Cardiac fibroblast (primary cell): ENCODE measurements at places on chromosomes 5 and 9.

DNA sequence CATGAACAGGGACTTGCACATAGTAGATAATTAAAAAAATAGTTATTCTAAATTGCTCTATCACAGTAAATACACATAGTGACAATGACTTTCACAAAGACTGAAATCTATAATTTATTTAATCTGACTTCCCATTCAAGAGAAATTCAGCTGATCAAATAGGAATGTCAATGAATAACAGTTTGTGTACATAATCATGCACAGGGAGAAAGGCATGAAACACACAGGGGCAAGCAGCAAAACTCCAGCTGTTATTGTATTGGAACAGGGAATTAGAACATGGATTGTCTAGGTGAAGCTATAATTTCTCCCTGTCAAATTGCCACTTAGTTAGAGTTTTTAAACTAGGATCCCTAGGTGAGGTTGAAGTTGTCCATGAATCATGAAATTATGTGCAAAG lies 99.9 kb downstream of the HCN1 start:
- DNase-seq, result no peak

DNA sequence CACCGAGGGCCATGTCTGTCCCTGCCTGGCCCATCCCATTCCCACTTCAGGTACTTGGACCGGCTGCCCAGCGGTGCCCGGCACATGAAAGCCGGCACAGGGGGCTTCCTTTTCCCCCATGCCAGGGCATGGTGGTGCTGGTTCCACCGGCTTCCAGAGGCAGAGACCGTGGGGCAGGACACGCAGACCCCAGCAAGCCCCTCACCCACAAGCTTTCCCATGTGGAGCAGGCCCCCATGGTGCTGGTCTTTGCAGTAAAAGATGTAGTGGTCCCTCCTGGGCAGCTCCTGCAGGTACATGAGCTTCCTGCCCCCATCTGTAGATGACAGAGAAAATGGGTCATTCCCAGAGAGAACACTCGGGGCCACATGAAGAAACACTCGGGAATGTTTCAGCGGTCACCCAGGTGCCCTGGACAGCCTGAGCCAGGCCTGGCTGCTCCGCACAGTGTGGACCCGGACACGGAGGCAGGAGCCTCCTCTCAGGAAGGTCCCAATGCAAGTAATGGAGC lies 2.0 kb downstream of the OBP2B start:
- DNase-seq, result no peak

DNA sequence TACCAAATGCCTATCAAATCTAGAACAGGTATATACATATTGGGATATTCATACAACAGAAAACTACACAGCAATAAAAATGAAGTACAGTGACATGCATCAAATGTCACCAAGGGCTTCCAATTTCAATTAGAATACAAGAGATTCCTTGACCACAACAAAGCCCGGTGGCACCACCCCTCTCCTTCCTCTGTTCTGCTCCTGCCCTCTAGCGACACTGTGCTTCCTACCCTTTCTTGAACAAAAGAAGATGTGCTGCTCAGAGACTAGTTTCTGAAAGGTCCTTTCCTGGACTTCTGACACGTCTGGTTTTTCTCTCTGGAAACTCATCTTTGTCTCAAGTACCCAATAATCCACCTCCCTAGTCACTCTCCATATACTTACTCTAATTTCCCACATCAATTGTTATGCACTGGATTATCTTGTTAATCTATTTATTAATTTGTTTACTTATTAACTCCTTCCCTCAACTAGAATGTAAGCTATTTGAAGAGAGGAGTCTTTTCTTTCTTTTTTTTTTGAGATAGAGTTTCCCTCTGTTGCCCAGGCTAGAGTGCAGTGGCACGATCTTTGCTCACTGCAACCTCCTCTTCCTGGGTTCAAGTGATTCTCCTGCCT lies 70.4 kb upstream of the CTSV start:
- DNase-seq, result peak; percentile 68

DNA sequence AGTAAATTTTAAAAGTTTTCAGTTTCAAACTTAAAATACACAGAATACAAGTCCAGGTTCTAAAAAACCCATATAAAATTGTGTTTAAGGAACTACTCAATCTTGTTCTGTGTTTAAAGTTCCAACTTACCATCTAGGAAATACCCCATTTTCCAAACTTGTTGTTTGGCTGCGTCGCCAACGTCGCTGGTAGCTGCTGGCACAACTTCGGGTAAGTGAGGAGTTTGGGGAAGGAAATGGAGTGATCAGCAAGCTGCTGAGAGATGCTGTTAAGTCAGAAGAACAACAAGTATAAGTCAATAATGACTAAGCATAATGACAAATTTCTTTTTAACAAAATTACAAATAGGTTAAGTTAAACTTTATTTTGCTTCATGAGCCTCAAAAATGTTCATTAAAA lies 71.3 kb upstream of the RAPGEF6 start:
- DNase-seq, result no peak

- no peak for DNase-seq
Measured at GRCh38 chr5:107739661-107740060, 68.9 kb upstream of the EFNA5 start.

- no peak for DNase-seq
Measured at GRCh38 chr9:133986774-133987445, 5.2 kb downstream of the VAV2 start.

GRCh38 chr9:36218011-36218410 lies 27.3 kb downstream of the CLTA start:
- DNase-seq, result no peak

DNA sequence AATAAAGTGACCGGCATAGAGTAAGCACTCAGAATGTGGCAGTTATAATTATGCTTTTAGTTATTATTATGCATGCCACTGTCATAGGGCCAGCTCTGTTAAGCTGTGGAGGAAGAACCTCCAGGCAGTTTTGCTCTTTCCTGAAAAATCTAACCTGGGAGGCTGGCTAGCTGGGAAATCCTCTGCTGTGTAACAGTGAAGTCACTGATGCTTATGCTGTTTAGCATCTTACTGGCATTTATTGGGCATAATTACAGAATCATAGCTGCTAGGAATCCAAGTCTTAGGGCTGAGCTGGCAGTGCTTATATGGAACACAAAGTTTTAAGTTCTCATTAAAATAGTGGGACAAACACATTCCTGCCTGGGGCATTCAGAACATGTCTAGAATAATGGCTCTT lies 5.5 kb upstream of the GSN start:
- no peak for DNase-seq

DNA sequence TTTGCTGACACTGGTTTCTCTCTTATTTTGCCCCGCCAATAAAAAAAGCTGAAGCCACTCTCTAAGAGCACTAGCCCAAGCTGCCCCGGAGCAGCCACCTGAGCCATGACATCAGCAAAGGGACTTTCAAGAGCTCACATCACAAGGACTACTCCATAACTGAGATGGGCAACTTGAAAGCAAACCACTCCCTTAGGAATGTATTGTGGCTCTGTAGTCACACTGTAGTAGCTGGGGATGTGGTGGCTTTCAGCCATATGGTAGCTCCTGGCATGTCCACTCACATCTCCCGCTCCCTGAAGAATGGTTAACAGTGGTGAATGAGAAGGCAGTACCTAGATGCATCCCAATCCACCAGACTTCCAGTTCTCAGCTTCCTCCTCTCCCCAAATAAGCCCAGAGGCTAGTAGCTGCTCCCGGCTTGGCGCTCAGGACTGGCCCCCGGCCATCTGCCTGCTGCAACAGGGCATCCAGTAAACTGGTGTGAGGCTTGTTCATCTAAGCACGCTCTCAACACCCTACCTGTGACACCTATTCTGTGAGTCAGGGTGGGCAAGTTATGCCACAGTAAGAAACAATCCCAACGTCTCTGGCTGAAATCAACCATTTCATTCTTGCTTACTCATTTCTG lies 63.7 kb downstream of the S1PR3 start:
- no peak for DNase-seq

DNA sequence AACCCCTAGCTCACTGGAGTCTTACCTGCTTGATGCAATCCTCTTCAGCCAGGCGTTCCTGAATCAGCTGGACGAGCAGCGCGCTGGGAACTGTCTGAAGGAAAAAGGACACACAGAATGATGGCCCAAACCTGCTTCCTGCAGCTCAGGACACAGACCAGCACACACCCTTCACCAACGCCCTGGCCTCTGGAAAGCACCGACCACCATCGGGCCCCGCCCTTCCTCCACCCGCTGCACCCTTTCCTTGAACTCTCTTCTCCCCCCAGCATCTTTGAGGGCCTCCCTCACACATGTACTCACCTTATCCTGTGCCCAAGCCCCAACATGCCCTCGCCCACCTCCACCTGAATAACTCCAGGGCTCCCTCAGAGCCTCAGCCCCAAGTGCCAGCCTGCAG lies 23.3 kb downstream of the AK8 start:
- DNase-seq, result no peak

DNA sequence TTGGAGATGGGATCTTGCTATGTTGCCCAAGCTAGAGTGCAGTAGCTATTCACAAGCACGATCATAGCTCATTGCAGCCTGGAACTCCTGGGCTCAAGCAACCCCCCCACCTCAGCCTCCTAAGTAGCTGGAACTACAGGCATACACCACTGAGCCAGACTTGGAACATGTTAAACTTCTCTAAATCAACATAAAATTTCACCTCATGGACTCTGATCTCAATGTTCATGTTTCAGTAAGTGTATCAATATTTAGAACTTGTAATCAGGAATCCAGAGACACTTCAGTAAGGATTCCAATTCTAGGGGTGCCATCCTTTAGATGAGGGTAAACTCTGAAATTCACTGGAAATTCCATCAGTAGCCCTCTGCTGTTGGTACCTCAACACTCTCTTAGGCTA lies 6.8 kb downstream of the GNE start:
- no peak for DNase-seq

- no peak for DNase-seq
Measured at GRCh38 chr9:114811966-114812636, 6.3 kb upstream of the TNFSF15 start.
